ENCODE measurements at places on chromosomes 6 and 20. TPM values are rescaled to one million over a fixed set of nuclear protein-coding genes. Genes with fewer than 3 reads are reported as not detected.

DNA sequence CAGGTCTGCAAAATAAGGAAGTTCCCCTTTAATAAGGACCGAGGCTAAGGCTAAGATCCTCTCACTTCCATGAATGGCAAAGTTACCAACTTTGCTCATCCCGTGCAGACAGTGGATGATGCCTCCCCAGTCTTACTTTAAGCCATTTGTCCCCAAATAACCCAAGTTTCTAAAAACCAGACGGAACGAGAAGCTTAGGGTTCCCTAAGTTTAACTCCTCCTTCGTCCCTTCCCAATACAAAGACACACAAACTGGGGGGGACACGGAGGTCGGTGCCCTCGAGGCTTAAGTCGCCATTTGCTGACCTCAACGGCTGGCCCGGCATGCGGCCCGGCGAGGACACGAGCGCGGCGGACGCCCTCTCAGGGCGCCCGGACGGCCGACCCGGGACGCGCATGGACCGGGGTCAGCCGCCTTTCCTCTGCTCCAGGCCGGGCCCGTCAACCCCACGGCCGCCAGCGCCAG lies 527 bp downstream of the FBXO30 start:
- DNase-seq = no peak

- DNase-seq = no peak
Measured at GRCh38 chr20:29319725-29320124, 1937.7 kb upstream of the DEFB115 start.

The ELOVL4 gene
- total RNA-seq = 3.9 TPM

The HLA-C gene
- 1,894 TPM for total RNA-seq
